ENCODE measurements at places on chromosomes 16 and 17.

DNA sequence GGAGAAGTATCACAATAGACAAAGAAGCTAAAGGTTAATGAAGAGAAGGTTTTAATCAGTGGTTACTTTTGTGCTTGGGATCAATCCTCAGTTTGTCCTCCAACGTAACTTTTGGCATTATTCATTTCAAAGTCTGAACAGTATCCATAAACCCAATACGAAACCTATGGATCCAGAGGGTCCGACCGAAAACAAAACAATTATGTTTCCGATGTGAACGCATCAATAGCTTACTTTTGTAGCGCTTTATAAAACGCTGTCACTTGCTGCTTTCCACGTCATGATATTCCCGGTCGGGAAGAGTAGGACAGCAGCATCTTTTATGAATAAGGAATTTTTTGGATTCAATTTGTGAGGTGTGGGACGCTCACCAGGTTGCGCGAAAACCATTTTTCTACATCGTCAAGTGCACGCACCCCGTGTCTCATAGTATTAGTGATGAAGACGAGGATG lies 383.8 kb downstream of the ZFHX3 start:
- peak; percentile 20 for DNase-seq

DNA sequence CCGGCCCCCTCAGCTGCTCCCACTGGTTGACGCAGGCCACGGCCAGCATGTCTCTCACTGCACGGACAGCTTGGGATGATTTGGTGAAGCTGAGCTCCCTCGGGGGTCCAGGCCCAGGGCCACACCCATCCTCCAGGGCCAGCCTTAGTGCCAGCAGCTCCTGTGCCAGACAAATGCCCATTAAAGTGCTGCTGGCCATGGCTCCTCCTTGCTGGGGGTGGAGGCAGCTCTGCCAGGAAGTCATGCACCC lies 2.5 kb downstream of the TRIM47 start:
- no peak for DNase-seq

- no peak for DNase-seq
These were observed 39.5 kb downstream of the SMARCE1 start for GRCh38 chr17:40608061-40608581.

- DNase-seq: peak; percentile 61
These were observed 956 bp upstream of the IST1 start for GRCh38 chr16:71894229-71894920.

- no peak for DNase-seq
These were observed 21.8 kb downstream of the SDR42E2 start for GRCh38 chr16:22183901-22184614.

- DNase-seq: no peak
These were observed 598.0 kb downstream of the WWOX start for GRCh38 chr16:78697426-78697825.

DNA sequence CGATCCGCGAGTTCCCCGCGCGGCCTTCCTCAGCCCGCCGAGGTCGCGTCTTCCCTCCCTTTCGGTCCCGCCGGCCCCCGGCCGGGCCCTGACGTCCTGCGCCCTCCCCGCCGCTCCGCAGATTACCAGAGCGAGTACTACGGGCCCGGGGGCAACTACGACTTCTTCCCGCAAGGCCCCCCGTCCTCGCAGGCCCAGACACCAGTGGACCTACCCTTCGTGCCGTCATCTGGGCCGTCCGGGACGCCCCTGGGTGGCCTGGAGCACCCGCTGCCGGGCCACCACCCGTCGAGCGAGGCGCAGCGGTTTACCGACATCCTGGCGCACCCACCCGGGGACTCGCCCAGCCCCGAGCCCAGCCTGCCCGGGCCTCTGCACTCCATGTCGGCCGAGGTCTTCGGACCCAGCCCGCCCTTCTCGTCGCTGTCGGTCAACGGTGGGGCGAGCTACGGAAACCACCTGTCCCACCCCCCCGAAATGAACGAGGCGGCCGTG lies 5.4 kb downstream of the LHX1 start:
- DNase-seq: no peak

- no peak for DNase-seq
These were observed 7.6 kb downstream of the SNN start for GRCh38 chr16:11675561-11676511.

DNA sequence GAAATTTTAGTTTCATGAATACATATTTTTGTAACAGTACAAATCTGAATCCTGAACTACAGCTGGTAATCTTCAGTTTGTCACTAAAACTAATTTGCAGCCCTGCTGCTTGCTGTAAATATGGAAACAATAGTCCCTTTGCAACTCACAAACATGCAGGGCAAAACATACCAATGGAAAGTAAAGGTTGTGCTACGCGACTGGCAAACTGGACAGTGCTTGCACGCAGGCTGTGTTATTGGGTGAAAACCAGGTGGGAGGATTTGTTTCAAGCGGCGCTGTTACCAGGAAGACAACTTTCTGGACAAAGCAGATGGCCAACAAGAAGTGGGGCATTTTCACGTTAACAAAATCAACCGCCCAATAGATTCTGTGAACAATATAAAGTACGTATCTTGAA lies 93.5 kb downstream of the CDYL2 start:
- DNase-seq: no peak

- no peak for DNase-seq
These were observed 9.1 kb downstream of the TMEM204 start for GRCh38 chr16:1542533-1542932.

DNA sequence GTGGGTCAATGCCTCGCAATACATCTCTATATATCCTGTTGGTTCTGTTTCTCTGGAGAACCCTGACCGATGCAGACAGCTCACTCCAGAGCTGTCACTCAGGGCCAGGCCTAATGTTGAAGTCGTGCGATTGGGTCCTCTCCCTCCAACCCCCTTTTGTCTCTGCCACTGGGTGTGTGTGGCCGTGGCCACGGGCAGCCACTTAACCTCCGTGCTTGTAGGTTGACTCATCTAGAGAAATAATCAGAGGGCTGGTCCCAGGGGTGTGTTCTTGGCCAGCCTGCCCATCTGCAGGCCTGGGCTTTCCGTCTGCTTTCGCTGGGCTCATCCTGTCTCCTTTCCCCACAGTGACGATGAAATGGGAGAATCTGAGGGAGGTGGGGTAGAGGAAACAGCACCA lies 7.4 kb downstream of the ADAD2 start:
- DNase-seq: no peak

GRCh38 chr17:75785016-75785890 lies 647 bp downstream of the UNK start:
- peak; percentile 97 for DNase-seq

DNA sequence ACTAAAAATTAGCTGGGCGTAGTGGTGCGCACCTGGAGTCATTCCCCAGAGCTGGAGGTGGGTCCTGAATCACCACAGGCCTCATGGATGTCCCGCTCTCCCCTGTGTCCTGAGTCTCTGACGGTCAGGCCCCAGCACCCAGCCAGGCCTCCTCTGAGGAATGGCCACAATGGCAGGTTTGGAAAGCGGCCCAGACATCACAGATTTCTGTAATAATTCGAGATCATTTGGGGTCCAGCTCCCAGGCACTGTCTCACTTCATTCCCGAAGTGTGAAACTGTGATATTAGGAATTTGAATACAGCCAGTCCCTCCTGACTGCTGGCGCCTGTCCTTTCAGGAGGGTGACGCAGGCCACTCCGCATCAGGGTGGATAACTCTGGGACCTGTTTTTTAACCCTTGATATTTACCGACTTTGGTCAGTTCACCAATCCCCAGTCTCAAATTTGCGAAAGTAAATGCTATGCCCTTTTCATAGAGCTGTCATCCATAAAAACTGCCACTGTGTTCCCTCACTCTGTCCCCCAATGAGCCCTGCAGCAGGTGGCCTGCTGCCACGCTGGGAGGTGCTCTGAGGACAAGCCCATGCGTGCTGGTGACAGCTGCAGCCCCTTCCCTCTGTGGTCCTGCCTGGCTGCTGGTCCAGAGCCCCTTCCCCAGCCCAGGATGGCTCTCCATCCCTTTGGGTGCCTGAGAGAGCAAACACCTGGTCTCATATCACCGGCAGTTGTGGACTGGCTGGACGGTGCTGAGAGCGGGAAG lies 28.3 kb upstream of the RPTOR start:
- DNase-seq: no peak

DNA sequence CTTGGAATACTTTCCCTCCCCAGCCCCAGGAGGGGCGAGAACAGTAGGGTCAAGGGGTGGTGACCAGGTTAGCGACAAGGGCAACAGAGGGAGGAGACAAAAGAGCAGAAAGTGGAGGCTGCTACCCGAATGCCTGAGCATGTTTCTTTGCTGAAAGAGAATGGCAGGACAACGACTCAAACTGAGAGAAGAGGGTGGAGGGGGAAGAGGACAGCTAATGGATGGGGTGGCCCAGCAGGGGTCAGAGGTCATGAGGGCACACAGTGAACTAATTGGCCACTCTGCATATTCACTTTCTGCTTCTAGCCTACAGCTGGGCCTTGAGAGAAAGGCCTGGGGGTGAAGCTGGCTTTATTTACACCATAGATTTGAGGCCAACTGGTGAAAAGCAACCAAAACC lies 19.1 kb upstream of the DDX52 start:
- DNase-seq: no peak

DNA sequence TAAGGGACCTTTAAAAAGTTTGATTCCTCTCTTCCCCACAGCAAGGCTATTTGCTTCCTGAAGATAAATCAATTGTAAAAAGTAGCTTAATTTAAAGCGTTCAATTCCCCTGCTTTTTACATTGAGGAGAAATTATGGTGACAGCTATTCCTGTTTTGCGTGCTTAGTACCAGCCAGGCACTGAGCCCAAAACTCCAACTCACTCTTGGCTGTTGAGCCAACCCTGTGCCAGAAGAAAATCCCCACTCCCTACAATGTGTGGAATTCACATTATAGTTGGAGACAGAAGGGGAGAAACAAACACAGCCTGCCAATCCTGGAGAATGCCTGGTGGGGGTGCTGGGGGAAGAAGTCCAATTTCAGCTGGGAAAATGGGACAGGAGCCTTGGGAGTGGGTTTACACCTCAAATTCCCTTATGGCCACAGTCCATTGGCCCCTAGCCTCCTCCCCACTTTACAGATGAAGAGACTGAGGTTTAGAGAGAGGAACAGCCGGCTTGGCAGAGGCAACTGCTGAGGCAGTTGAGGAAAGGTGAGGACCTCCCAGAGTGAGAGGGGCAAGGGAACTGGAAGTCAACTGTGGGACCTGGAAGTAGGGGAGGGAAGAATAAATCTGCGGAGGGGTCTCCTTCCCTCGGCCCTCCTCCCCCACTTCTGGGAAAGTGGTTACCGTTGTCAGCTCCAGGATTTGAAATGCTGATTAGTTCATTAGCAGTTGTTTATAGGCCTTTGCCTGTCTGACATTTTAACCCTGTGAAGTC lies 26.1 kb downstream of the CDH1 start:
- DNase-seq: peak; percentile 62

DNA sequence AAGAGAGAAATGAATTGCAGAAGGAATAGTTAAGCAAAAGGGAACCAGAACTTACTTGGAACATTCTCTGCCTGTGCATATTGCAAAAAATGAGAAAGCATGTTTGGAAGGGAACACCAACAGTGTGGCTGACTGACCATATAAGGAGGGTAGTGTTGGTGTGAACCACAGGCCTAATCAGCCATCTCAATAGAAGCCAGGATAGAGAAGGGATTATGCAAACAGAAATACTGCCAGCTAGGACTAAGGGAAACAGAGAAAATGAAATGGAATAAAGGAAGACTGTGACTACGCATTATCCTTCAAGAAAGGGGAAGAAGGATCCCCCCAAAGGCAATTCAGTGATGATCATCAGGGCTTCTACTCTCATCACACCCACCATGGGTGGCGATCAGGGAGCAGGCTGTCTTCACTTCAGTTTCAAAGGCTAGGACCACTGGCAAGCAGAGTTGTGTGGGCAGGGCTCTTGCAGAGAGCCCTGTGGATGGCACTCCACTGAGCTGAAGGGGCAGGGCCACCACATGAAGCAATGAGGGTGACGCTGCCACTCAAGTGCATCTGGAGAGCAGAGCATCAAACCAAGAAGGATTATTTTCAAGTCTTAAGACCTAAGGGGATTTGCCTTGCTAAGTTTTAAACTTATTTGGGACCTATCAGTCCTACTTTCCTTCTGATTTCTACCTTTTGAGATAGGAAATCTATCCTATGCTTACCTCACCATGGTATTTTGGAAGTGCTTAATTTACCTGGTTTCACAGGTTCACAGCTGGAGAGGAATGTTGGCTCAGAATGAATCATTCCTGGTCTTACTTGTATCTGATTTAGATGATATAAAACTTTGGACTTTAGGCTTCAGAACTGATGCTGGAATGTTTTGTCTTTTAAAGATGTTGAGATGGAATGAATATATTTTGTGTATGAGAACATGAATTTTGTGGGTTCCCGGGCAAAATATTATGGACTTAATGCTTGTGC lies 140.5 kb downstream of the SSH2 start:
- no peak for DNase-seq

- no peak for DNase-seq
These were observed 106.1 kb downstream of the LITAF start for GRCh38 chr16:11480634-11481033.

- DNase-seq: no peak
These were observed 19.8 kb upstream of the SCIMP start for GRCh38 chr17:5254414-5254813.

DNA sequence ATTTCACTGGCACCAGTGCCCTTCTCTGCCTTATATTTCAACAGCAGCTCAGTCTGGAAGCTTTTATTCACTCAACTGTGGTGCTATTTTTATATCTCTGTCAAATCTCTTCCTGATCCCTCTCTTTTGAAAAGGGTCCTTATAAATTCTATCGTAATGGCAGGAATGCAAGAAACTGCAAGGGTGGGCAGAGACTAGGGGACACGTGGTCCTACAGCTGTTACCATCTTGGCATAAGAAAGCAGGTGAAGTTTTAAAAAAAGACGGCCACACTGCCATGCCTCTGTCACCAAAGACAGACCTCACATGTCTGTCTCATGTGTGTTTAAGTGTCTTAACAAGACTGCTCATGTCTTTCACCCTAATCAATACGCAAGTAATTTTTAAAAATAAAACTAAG lies 368.4 kb upstream of the CDH11 start:
- DNase-seq: no peak

DNA sequence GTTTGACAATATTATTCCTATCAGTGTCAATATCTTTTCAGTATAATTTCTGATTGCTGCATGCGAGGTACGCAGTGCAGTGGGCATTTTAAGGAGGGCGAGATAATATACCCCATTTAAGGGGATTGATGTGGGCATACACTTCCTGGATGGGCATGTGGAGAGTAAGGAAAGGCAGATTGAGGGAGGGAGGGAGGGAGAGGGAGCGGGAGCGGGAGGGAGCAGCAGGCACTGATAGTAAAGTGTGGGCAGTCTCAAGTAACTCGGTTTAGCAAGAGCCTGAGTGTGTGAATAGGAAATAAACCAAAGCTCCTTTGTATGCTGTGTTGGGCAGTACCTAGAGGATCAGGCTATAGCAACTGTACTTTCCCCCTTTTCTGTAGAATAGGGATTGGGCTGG lies 5.1 kb downstream of the BPTF start:
- no peak for DNase-seq
